ENCODE measurements at places on chromosomes 1 and 21.

- DNase-seq = no peak
These were observed 648 bp downstream of the ATP5PF start for GRCh38 chr21:25733859-25734653.

DNA sequence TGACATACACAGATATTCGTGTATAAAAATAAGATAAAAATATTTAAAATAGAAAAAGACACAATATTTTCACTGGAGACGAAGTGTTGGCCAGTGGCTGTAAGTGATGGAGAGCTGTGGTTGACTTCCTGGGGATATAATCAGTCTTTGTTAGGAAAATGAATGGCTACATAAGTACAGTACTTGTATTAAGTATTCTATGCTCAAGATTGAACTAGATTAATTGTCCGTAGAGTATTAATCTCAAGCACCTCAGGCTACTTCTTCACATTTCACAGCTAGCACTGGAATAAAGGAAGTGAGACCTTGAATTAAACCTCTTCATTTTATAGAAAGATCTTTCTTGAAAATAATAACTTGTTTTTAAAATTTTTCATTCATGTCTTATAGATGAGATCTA lies 39.0 kb upstream of the RGS5 start:
- no peak for DNase-seq

- no peak for DNase-seq
These were observed 485.4 kb upstream of the USP24 start for GRCh38 chr1:55700359-55701130.

DNA sequence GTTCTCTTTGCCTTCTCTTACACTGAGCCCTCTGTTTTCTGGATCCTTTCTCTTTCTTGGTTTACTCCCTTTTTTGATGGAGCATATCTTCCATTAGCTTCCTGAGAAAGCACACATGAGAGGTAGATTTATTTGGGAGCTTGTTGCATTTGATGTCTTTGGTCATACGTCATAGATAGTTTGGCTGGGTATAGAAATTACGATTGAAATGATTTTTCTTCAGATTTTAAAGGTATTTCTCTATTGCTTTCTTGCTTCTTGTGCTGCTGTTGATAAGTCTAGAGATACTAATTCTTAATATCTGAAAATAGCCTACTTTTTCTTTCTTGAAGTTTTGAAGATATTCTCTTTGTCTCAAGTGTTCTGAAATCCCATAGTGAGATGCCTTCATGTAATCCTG lies 45.3 kb upstream of the RUNX3 start:
- DNase-seq = no peak

GRCh38 chr1:84776639-84777038 lies 86.4 kb upstream of the SSX2IP start:
- no peak for DNase-seq

- no peak for DNase-seq
These were observed 43.5 kb upstream of the CCDC27 start for GRCh38 chr1:3708791-3709190.

GRCh38 chr1:185564816-185565215 lies 169.4 kb upstream of the HMCN1 start:
- DNase-seq = no peak

GRCh38 chr1:87108814-87109411 lies 194.5 kb downstream of the HS2ST1 start:
- no peak for DNase-seq

GRCh38 chr1:107004421-107004820 lies 52.1 kb upstream of the PRMT6 start:
- DNase-seq = no peak

DNA sequence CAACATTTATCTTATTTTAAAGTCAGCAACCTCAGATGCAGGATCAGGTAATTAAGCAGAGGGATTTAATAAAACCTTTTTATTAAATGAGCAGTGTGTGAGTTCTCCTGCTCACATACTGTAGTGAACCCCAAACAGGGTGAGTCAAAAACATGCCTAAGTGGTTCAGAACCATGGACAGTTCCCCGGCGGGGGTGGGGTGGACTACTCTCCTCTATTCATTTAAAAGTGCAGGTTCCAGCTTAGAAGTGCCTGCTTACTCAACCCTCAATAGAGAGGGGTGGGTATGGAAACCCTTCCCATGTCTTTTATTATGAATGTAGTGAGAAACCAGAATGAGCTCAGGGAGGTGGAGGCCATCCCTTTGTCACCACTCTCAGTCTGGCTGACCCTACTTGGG lies 397.9 kb downstream of the HHAT start:
- DNase-seq = no peak

DNA sequence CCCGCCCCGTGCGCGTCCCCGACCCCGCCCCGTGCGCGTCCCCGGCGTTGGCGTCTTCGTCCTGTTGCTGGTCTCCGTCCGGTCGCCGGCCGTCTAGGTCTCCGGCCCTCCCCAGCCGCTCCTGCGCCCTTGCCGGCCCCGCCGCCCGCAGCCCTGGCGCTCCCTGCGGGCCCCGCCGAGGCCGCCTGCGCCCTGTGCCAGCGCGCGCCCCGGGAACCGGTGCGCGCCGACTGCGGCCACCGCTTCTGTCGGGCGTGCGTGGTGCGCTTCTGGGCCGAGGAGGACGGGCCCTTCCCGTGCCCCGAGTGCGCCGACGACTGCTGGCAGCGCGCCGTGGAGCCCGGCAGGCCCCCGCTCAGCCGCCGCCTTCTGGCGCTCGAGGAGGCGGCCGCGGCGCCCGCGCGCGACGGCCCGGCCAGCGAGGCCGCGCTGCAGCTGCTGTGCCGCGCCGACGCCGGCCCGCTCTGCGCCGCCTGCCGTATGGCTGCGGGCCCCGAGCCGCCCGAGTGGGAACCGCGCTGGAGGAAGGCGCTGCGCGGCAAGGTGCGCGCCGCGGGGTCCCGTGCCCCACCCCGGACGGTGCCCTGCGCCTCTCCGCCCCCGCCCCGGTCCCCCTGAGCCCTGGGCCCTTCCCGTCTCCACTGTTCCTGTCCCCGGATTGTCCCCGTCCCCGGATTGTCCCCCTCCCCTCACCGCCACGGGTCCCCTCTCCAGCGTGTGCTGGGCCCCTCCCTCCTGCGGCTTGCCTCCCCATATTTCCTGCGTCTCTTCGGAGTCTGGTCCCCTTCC lies at the start of gene RNF187:
Gene RNF187, plus strand, starts transcription at position 47 of the 789 bp plus-strand sequence.
- no peak for DNase-seq

DNA sequence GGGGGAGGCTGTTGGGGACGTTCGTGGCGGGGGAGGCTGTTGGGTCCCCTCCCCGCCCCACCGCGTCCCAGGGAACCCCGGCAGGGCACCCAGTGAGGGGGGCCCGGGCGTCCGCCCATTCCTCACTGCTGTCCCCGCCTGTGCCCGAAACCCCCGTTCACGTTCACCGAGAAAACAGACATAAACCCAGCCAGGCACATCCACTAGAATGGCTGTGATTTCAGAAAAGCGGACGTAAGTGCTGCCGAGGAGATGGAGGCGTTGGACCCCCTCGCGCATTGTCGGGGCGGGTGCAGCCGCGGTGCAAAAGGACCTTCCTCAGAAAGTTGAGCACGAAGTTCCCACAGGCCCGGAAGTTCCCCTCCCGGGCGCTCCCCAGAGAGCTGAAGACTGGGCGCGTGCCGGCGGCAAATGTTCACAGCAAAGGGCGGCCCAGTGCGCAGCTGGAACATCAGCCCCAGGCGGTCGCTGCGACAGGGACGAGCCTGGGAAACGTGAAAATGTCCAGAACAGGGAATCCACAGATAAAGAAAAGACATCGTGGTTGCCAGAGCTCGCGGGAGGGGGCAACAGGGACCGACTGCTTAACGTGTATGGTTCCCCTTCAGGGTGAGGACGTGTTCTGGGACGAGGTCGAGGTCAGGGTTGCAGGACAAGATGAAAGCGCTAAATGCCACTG lies 18.5 kb upstream of the SAMD11 start:
- no peak for DNase-seq

DNA sequence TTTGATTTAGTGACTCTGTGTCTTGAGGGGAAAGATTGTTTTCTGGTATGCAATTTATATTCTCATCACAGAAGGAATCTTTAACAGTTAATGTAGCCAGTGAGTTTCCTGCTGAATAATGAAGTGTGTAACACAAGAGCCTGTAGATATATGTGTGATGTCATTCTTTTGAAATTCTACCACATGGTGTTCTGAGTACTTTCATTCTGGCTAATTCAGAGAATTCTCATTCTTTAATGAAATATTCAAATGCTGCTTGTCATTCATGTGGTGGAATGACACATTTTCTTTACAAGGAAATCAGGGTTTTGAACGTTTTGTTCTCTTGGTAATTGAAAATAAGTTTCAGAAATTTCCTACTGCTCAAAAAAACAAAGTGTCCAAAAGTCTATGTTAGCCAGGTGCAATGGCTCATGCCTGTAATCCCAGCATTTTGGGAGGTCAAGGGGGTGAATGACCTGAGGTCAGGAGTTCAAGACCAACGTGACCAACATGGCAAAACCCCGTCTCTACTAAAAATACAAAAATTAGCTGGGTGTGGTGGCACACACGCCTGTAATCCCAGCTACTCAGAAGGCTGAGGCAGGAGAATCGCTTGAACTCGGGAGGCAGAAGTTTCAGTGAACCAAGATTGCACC lies 79.6 kb downstream of the MAP3K21 start:
- DNase-seq = no peak

GRCh38 chr1:98005326-98006010 lies 84.6 kb upstream of the DPYD start:
- DNase-seq = no peak

Measured in hypothalamus (tissue), 51 donors.